ENCODE measurements at places on chromosomes 3 and 15. TPM values are rescaled to one million over a fixed set of nuclear protein-coding genes. Genes with fewer than 3 reads are reported as not detected.

The CLDN18 gene
- not detected for total RNA-seq

The TYRO3 gene
- total RNA-seq = 0.22 TPM

The FBXO40 gene
- not detected for total RNA-seq

The CLSTN2 gene
- not detected for total RNA-seq

The DALRD3 gene
- total RNA-seq = 38.3 TPM

The DPPA2 gene
- total RNA-seq = not detected

The ASB14 gene
- not detected for total RNA-seq

The OIP5 gene
- 1.4 TPM for total RNA-seq

The SERPINI2 gene
- not detected for total RNA-seq

The GOLGA8G gene
- total RNA-seq = not detected

The SCG5 gene
- total RNA-seq = 0.27 TPM

The KLHL6 gene
- total RNA-seq = 41.7 TPM

The MME gene
- 3.4 TPM for total RNA-seq

The SYNM gene
- total RNA-seq = 0.05 TPM

The ACKR4 gene
- 0.11 TPM for total RNA-seq

The ZIC1 gene
- not detected for total RNA-seq

The ARRDC4 gene
- 2.0 TPM for total RNA-seq

The PEX5L gene
- not detected for total RNA-seq

The KNL1 gene
- 5.1 TPM for total RNA-seq

The TMEM39A gene
- total RNA-seq = 45.6 TPM

The PLD1 gene
- not detected for total RNA-seq

The ABHD2 gene
- total RNA-seq = 48.8 TPM

The CD200R1 gene
- total RNA-seq = 3.3 TPM

The CIDEC gene
- total RNA-seq = not detected

The GPR27 gene
- not detected for total RNA-seq

The TRIM42 gene
- not detected for total RNA-seq

The ZCWPW2 gene
- total RNA-seq = not detected

The CLDN16 gene
- total RNA-seq = not detected

The ADAMTSL3 gene
- not detected for total RNA-seq

The COLQ gene
- total RNA-seq = 1.2 TPM

The AQP9 gene
- total RNA-seq = 0.10 TPM

The CTXND1 gene
- not detected for total RNA-seq

The GRAMD2A gene
- total RNA-seq = not detected

The FBXW12 gene
- total RNA-seq = not detected
